Pancreas (tissue), 10 donors: ENCODE measurements at places on chromosomes 6 and 20. TPM values are rescaled to one million over a fixed set of nuclear protein-coding genes. Genes with fewer than 3 reads are reported as not detected.
A peak's percentile ranks its signal among the peaks of the same experiment; 100 is the strongest.

PLA2G7 gene
- 0.16 TPM for polyA plus RNA-seq

FERMT1 gene
- 2.5 TPM for polyA plus RNA-seq

DNA sequence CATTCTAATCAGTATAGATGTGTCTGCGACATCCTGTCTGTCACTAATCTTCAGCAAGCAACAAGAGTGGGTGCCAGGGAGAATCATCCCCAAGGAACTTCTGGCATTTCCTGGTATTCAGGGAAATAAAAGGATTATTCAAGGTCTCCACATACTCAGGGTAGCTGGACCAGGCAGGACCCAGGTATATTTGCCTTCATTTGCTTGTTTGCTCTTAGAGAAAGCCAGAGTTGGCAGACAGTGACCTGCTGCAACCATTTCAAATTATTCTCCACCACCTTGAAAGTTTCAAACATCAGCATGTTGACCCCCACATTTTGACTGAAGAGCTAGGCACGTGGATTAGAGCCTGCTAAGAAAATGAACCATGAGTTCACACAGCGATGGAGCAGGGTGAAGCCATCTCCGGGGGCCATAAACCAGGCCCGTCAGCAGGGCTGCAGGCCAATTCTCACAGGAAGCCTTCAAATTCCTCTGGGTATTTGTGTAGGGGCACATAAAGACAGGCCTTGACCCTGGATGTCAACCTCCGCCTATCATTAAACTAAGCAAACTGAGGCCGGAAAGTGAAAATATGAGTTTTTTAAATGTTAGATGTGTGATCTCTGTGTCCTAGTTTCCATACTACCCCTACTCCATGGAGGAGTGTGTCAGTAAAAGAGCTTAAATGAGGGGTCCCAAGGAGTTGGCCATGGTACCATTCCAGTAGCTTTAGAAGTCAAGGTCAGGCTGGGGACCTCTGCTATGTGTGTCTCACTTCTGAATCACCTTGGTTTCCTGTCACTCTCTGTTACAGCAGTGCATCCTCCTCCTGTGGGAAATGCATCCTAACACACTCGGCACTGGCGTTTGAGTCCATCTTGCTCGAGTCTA, 32.9 kb downstream of the TRAM2 start:
- H3K27ac ChIP-seq = no peak overlapping the region
- no peaks in the 10 kb centered on the region for H3K36me3 ChIP-seq
- no peak overlapping the region for H3K4me3 ChIP-seq
- no peaks in the 10 kb centered on the region for H3K27me3 ChIP-seq

HLA-DQB1 gene
- 24.7 TPM for polyA plus RNA-seq

COL10A1 gene
- polyA plus RNA-seq = 0.07 TPM

GRCh38 chr6:23498013-23498412, 628.0 kb upstream of the NRSN1 start:
- no peaks in the 10 kb centered on the region for H3K4me1 ChIP-seq
- no peak for DNase-seq
- H3K27ac ChIP-seq = no peak overlapping the region
- H3K36me3 ChIP-seq = no peaks in the 10 kb centered on the region

LCA5 gene
- 2.9 TPM for polyA plus RNA-seq

DNA sequence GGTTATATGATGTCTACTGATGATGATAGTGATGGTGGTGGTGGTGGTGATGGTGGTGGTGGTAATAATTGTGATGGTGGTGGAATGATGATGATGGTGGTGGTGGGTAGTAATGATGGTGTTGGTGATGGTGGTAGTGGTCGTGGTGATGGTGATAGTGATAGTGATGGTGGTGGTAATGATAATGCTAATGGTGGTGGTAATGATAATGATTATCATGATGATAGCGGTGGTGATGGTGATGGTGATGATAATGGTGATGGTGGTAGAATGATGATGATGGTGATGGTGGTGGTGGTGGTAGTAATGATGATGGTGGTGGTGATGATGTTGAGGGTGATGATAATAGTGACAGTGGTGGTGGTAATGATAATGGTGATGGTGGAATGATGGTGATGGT, 4.5 kb upstream of the LPA start:
- no peaks in the 10 kb centered on the region for H3K4me1 ChIP-seq
- no peak for DNase-seq
- H3K4me3 ChIP-seq = no peak overlapping the region
- no peaks in the 10 kb centered on the region for H3K36me3 ChIP-seq
- no peak overlapping the region for H3K27ac ChIP-seq

SLC25A27 gene
- polyA plus RNA-seq = 39.0 TPM

DNA sequence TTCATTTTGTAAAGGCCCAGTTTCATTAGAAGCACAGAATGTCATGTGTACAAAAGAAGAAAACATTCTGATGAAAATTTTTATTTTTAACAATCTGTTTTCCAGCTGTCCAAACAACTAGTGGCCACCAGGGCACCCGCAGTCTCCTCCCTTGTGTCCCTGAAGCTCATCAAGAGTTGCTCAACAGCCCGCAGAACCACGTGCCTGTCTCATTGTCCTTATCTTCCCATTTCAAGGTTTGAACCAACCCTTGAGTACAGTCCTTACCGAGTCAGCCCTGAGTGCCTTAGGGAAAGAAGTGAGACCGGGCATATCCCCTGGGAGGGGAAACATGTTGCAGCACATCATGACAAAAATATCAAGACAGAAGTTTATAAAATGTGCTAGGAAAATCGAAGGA, 15.9 kb upstream of the ZNF133 start:
- no peak for DNase-seq
- H3K27me3 ChIP-seq = no peaks in the 10 kb centered on the region
- H3K36me3 ChIP-seq = no peaks in the 10 kb centered on the region

DNA sequence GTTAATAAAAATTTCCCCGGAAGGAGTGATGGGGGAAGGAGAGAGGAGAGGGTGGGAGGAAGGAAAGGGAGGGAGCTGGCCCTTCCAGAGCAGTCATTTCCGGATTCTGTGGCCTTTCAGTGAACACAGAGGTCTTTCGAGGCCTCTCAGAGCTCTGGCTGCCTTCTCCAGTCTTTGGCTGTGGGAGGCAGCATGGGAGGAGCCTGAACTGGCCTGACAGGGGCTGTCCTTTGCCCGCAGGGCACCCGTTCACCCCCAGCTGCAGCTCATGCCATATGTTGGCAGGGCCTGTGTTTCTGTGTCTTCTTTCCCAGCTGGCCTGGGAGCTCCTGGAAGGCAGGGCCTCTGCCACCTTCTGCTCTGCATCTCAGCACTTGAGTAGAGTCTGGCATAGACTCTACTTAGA, 95.5 kb downstream of the PPP1R14C start:
- H3K36me3 ChIP-seq = no peaks in the 10 kb centered on the region
- no peaks in the 10 kb centered on the region for H3K27me3 ChIP-seq
- peak; percentile 82 for DNase-seq
- H3K4me1 ChIP-seq = no peaks in the 10 kb centered on the region
- no peak overlapping the region for H3K4me3 ChIP-seq

DNA sequence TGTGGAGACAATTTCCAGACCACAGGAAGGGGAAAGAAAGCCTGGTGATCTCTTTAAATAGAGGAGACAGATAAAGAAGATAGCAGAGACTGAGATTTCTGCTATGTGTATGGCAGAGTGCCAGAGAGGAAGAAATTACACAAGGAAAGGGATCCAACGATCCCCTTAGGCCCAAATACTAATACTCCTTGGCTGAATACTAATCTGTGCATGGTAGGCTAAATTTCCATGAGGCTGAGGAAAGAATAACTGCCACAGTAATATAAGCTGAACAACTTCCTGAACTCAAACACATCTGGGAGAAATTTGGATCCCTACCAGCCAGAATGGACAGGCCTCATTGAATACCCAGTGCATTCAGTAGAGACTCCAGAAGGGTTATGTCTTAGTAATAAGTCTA, 83.3 kb upstream of the TNFAIP3 start:
- H3K4me1 ChIP-seq = no peaks in the 10 kb centered on the region
- no peaks in the 10 kb centered on the region for H3K36me3 ChIP-seq
- no peak overlapping the region for H3K27ac ChIP-seq
- no peak overlapping the region for H3K4me3 ChIP-seq

- no peaks in the 10 kb centered on the region for H3K27me3 ChIP-seq
- DNase-seq = no peak
- H3K27ac ChIP-seq = no peak overlapping the region
- no peaks in the 10 kb centered on the region for H3K4me1 ChIP-seq
Observed at GRCh38 chr6:130882370-130882769, 55.2 kb downstream of the SMLR1 start.

ZNF334 gene
- 11.6 TPM for polyA plus RNA-seq

DNA sequence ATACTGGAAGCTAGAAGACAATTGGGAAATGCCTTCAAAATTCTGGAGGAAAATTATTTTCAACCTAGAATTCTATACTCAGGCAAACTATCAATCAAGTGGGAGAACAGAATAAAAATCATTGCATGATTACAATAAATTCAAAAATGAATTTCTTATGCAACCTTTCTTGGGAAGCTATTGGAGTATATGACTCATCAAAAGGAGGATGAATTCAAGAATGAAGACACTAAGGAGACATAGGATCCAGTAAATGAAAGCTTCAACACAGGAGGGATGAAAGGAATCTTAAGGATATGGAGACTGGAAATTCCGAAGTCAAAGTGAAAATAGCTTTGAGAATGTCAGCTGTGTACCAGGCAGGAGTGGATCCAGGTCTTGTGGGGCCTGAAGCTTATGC, 12.6 kb upstream of the UBR2 start:
- H3K36me3 ChIP-seq = no peaks in the 10 kb centered on the region
- no peaks in the 10 kb centered on the region for H3K4me1 ChIP-seq
- no peak for DNase-seq
- no peak overlapping the region for H3K27ac ChIP-seq

GRCh38 chr20:50357783-50358161, 152.4 kb upstream of the PTPN1 start:
- no peaks in the 10 kb centered on the region for H3K4me1 ChIP-seq
- H3K27ac ChIP-seq = no peak overlapping the region
- H3K36me3 ChIP-seq = no peaks in the 10 kb centered on the region

LTB gene
- polyA plus RNA-seq = 1.4 TPM

- no peaks in the 10 kb centered on the region for H3K27me3 ChIP-seq
- H3K4me1 ChIP-seq = no peaks in the 10 kb centered on the region
- H3K27ac ChIP-seq = no peak overlapping the region
- DNase-seq = no peak
Observed at GRCh38 chr6:17894905-17895304, 92.5 kb downstream of the KIF13A start.

DNA sequence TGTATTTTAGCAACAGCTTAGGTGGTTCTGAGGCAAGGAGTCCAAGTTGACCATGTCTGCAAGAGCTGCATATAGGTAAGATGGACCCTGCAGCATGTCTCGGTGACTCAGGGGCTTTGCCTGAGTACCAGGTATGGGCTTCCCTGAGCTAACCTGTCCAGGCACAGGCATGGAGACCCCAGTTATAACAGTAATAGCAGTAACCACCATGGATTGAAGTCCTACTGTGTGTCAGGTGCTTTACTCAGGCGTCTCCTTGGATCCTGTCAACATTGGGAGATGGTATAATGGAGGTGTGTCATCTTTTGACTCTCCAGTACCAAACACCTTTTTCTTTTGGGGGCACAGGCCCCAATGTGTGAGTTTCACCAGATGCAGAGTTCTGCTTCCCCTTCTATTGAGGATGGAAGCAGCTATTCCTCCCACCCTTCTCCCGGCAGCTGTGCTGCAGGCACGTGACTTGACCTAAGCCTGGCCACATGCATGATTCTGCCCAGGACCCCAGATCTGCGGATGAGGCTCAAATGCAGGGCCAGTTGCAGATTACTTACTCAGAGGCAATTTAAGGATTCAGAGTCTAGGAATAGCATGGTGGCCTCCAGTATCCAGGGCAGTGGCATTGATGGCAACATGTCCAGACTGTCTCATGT, 13.8 kb downstream of the TREM1 start:
- no peak overlapping the region for H3K4me3 ChIP-seq
- no peaks in the 10 kb centered on the region for H3K27me3 ChIP-seq
- H3K27ac ChIP-seq = no peak overlapping the region
- H3K4me1 ChIP-seq = no peaks in the 10 kb centered on the region
- DNase-seq = no peak

DNA sequence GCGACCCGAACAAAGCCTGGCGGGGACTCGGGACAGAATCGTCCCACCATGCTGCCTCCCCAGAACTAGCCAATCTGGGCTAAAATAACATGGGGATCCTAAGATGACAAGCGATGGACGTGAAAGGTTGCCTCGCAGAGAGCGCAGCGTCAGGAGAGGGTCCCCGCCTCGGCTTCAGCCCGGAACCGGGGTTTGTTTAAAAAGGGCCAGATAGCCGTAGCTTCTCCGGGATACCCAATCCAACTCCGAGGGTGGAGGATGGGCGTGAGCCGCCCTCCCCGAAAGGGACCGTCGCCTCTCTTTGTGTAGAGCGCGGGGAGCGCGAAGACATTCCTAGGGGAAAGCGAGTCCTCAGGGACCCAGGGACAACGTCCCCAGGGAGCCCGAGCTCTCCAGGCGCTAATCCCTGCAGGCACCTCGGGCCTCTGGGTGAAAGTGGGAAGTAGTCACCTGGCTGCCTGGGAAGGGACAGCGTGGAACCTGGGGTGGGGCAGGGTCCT, 643 bp downstream of the CD24 start:
- no peaks in the 10 kb centered on the region for H3K27me3 ChIP-seq
- peak overlapping the region; percentile 99 for H3K27ac ChIP-seq
- H3K36me3 ChIP-seq = peaks cover 11% of the 10 kb centered on the region
- no peak for DNase-seq

DNA sequence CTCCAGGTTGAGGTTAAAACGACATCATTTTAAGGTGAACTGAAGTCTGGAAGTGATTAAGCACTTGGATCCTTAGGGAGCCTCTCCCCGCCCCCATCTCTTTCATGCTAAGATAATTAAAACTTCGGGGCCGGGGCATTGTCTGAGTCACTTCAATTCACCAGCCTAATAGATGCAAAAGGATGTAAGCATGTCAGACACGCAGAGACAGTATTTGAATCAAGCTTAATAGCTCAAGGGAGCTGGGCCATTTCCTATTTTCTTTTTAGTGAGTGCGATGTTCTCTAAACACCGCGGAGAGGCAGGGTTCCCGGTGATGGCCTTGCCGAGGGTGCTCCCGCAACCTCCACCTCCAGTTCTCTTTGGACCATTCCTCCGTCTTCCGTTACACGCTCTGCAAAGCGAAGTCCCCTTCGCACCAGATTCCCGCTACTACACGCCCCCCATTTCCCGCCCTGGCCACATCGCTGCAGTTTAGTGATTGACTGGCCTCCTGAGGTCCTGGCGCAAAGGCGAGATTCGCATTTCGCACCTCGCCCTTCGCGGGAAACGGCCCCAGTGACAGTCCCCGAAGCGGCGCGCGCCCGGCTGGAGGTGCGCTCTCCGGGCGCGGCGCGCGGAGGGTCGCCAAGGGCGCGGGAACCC, 516 bp upstream of the IRF4 start:
- H3K4me3 ChIP-seq = peak overlapping the region; percentile 43
- H3K27me3 ChIP-seq = peaks cover 22% of the 10 kb centered on the region
- no peak for DNase-seq
- no peaks in the 10 kb centered on the region for H3K36me3 ChIP-seq
- H3K4me1 ChIP-seq = peaks cover 12% of the 10 kb centered on the region
- H3K27ac ChIP-seq = no peak overlapping the region

DPM1 gene
- 13.6 TPM for polyA plus RNA-seq

PPP1R16B gene
- polyA plus RNA-seq = 1.1 TPM

GRCh38 chr6:53805016-53805415, 10.2 kb downstream of the LRRC1 start:
- H3K4me3 ChIP-seq = no peak overlapping the region
- no peak overlapping the region for H3K27ac ChIP-seq
- H3K36me3 ChIP-seq = no peaks in the 10 kb centered on the region
- no peaks in the 10 kb centered on the region for H3K27me3 ChIP-seq
- no peak for DNase-seq
- no peaks in the 10 kb centered on the region for H3K4me1 ChIP-seq

GRCh38 chr6:76326871-76327270, 254.4 kb upstream of the IMPG1 start:
- peaks cover 1% of the 10 kb centered on the region for H3K4me1 ChIP-seq
- no peak overlapping the region for H3K27ac ChIP-seq
- no peaks in the 10 kb centered on the region for H3K27me3 ChIP-seq
- no peak for DNase-seq
- no peaks in the 10 kb centered on the region for H3K36me3 ChIP-seq
- no peak overlapping the region for H3K4me3 ChIP-seq

ERVFRD-1 gene
- polyA plus RNA-seq = not detected

CST4 gene
- polyA plus RNA-seq = not detected

NKAIN4 gene
- 0.14 TPM for polyA plus RNA-seq
